ENCODE measurements at places on chromosomes 2 and 18.

DNA sequence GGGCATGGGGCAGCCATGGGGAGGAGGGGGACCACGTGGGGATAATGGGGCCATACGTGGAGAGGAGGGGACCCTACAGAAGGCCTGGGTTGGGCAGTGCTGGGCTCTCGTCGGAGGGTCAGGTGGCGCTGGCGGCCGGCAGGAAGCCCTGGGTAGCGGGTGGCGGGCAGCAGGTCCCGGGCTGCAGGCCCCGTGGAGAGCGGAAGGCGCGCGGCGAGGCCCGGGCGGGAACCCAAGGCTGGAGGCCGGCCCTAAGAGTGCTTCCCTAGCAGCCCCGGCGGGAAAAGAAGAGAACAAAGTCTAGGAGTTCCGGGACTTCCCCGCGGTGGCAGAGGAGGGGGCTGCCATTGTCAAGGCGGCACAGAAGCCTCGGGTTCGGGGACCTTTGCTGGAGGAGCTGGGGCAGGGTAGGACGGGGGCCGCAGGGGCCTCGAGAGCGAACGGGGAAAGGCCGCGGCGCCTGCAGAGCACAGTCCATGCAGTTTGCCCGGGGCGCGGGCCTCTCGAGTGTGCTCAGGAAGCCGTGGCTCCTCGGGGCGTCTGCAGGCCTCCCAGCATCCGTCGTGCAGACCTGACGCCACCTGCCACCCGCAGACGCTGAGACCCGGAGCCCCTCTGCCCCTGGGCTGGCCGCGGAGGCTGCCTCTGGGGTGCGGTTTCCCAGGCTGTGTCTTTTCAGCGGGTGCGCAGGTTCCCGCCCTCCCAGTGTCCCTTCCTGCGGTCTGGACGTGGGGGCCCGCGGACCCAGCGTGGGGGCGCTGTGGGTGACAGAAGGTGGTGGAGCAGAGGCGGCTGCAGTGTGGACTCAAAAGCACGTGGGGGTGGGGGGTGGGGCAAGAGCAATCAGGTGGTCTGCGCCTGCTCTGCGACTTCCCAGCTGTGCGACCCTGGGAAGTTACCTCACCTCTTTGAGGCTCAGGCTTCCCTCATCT lies 19.4 kb upstream of the NCL start:
- ATAC-seq: no peak

GRCh38 chr2:178704876-178705275 lies 102.3 kb downstream of the TTN start:
- no peak for ATAC-seq

GRCh38 chr2:12731701-12732280 lies 15.1 kb downstream of the TRIB2 start:
- ATAC-seq: no peak

DNA sequence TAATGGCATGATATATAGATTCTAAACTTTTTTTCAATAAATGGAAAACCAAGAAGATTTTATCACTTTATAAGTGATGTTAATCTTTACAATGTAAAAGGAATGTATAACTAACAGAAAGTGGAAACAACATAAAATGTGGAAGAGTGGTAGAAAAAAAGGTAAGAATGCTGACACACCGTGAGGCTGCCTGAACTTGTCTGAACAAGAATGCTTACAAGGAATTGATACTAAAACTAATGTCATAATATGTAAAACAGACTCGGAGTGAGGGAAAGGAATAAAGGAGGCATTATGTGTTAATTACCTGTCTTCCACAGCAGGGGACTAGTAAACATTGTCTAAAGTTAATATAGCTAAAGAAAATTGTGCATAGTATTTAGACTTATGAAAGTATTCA lies 958.8 kb upstream of the TMEFF2 start:
- ATAC-seq: no peak

DNA sequence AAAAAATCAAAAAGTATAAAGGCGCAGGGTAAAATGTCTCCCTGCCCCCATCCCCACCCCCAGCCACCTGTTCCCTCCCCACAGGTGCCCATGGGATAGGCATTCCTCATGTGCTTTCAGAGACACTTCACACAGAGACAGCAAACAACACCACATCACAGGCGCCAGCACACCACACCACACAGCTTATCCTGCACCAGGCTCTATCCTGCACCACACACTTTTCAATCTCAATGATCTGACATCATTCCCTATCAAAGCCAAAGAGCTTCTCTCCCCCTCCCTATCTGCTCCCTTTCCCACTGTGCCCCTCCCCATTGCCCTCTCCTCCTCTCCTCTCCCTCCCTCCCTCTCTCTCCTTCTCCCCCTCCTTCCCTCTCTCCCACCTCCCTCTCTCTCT lies 15.5 kb downstream of the FAM178B start:
- no peak for ATAC-seq

- ATAC-seq: peak; percentile 45
Measured at GRCh38 chr2:121480826-121481225, 49.9 kb upstream of the RNU4ATAC start.

GRCh38 chr2:21415234-21415633 lies 291.5 kb downstream of the TDRD15 start:
- ATAC-seq: no peak

DNA sequence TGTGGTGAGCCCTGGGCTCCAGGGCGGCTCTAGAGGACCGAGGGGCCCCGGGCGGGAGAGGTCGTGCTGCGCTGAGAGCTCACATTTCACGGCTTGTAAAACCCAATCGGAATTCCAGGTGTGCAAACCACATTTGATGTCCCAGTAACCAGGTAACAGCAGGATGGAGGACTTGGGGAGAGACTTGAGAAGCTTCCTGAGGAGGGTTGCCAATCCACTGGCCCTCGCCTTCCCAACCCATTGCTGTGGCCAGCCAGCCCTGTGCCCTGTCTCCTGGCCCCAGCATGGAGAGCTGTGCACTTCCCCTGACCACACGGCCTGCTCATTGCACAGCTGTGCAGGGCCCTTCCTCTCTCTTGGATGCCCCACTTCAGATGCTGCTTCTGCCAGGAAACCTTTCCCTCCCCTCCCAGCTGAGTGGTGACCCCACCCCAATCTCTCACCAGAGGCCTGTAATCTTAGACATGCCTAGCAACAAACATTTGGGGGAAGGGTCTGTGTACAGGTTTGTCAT lies 39.6 kb downstream of the ASB1 start:
- ATAC-seq: no peak

DNA sequence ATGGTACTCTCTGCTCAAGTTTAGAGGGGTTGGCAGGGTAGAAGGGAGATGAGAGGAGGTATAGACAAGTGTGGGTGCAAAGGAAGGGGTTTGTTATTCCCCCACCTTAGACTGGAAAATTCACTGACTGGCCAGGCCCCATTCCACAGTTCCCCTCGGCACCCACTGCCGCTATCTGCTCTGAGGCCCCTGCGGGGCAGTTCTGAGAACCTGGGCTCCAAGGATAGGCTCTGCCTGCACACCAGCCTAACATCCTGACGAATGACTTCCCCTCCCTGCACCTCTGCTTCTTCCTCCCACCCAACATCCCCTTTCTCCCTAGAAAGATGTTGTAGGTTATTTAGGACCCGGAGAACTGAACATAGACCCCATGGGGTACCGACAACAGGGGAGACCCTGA lies 303.9 kb upstream of the HDAC4 start:
- ATAC-seq: no peak

- ATAC-seq: peak; percentile 86
Measured at GRCh38 chr2:241941691-241942301, 72.3 kb downstream of the RTP5 start.

- no peak for ATAC-seq
Measured at GRCh38 chr2:126719191-126719832, 63.4 kb downstream of the GYPC start.

GRCh38 chr2:5379811-5380210 lies 312.4 kb upstream of the SOX11 start:
- ATAC-seq: no peak

All from motor neuron (in vitro differentiated cells).